CD4-positive, alpha-beta T cell treated with Interleukin-6 at 100 ng/mL for 8 hours (primary cell): ENCODE measurements at places on chromosomes 12 and 14.

DNA sequence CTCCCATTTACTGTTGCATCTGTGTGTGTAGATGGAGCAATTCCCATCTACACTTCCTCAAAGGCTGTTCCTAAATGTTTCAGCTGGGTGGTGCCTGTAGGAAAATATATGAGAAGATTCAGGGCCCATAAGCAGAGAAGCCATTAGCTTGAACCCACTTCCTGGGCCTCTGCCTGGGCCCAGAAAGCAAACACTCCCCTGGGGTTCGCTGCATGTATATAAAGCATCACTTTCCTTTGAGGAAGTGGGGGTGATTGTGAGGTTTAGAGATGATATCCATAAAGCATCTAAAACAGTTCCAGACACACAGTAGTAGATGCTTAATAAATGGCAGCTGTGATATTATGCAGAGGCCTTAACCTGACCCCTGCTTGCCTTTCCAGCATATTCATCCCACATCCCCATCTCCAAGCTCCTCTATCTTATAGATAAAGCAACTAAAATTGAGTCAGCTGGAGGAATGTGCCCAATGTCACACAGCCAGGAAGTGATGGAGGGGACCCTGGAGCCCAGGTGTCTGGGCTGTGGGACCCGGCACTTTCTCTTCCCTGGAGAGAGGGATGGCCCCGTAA is 280.0 kb upstream of the CRY1 start:
- DNase-seq = peak; percentile 24

GRCh38 chr14:100031506-100032281 is 33.5 kb upstream of the EVL start:
- no peak for DNase-seq

DNA sequence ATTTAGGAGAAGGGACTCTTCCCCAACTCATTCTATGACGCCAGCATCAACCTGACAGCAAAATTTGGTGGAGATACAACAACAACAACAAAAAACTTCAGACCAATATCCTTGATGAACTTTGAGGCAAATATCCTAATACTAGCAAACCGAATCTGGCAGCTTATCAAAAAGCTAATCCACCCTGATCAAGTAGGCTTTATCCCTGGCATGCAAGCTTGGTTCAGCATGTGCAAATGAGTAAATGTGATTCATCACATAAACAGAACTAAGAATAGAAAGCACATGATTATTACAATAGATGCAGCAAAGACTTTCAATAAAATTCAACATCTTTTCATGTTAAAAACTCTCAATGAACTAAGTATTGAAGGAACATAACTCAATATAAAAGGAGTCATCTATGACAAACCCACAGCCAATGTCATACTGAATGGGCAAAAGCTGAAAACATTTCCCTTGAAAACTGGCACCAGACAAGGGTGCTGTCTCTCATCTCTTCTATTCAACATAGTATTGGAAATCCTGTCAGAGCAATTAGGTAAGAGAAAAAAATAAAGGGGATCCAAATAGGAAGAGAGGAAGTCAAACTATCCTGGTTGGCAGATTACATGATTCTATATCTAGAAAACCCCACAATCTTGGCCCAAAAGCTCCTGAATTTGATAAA is 233.3 kb downstream of the CCDC59 start:
- DNase-seq = no peak

DNA sequence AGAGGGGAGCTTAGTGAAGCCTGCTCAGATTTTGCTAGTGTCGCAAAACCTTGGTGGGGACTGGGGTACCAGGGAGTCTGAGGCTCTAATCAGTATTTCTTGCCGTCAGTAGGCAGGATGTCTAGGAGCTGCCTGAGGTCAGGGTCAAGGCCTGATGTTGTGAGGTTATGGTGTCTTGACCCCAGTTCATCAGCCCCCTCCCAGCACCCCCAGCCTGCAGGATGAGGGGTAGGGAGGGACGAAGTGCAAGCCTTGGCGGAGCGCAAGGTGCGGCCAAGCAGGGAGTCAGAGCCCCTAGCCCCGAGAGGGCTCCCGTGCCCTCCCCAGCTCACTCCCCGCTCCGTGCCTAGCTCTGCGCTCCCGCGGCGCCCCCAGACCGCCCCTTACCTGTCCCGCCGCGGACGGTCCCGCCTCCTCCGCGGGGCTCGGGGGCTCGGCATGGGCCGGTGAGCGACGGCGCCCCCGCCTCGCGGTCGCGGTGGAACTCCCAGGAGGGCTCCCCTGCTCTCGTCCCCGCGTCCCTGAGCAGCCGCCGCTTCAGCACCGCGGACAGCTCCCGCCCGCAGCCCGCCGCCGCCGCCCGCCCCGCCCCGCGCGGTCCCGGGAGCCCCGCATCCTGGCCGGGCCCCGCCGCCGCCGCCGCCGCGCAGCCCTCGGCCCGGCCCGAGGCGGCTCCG is 347 bp downstream of the SYNDIG1L start:
- DNase-seq = peak; percentile 18

GRCh38 chr12:53489242-53489864 is 9.9 kb downstream of the MAP3K12 start:
- DNase-seq = no peak

DNA sequence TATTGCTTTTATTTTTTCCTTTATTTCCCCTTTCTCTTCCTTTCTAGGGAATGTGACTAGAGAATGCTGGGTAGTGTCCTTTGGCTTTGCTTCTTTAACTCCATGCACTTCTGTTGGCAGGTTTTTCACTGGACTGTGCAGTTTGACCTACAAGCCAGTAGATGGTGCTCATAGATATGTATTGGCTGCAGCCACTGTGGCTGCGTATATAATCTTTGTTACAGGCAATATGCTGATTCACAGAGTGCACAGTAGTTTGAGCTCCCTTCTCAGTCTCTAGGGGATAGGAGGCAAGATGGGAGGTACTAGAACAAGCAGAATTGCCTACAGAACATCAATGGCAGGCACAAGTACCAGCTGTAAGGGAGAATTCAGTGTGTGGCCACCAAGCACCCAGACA is 503.5 kb downstream of the LRFN5 start:
- no peak for DNase-seq

DNA sequence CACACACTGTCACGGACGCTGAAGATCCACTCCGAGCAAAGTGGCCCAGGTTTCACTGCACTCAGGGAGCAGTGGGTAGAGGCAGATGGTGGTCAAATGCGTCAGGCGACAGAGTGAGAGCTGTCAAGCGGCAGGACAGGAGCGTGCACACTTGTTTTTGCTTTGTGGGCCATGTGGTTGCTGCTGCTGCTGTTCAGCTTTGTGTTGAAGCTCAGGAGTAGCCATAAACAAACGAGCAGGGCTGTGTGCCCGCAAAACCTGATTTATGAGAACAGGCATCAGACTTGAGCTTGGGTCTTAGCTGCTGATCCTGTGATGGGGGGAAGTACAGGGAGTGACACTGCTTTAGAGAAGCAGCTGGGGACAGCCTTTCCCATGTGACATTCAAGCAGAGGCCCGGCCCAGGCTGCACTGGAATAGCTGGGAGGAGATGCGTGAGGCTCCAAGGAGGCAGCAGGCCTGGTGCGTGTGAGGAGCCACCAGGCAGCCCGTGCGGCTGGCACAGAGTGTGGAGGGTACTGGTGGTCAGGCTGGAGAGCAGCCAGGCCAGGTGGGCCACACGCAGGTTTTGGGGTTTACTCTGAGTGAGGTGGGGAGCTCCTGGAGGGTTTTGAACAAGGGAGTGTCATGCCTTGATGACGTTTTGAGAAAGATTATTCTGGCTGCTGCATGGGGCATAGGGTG is 31.1 kb upstream of the ASPG start:
- DNase-seq = no peak

GRCh38 chr14:89418976-89419375 is 1.9 kb upstream of the FOXN3 start:
- no peak for DNase-seq

DNA sequence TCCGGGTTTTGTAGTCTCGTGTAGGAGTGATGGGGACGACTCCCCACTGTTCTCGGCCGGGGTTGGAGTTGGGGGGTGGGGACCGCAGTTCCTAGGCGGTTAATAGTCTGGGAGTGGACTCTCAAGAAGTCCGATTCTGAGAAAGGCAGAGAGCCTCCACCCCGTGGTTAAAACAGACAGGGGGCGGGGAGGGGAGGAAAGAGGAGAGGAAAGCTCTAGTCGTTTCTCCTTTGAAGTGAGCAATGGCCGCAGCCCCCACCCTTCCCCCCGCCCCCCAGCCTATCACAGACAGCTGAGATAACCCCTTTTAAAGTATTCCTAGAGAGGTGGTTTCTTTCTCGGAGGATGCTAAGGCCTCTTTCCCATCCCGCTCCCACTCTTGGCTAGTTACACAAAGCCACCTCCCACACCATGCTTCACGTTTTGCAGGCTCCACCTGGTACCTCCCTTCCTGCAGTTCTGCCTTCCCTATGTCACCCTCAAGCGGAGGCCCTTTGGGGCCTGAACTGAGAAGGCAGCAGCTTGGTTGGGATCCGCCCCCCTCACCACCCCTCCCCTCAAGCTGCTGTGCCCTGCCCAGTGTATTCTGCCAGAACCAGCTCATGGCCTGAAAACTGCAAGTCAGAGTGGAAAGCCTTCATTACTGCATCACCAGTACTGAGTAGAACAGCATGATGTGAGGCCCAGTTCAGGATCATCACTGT is 853 bp downstream of the USP5 start:
- DNase-seq = peak; percentile 62

GRCh38 chr12:50765095-50765911 is 1.4 kb downstream of the ATF1 start:
- DNase-seq = peak; percentile 52

DNA sequence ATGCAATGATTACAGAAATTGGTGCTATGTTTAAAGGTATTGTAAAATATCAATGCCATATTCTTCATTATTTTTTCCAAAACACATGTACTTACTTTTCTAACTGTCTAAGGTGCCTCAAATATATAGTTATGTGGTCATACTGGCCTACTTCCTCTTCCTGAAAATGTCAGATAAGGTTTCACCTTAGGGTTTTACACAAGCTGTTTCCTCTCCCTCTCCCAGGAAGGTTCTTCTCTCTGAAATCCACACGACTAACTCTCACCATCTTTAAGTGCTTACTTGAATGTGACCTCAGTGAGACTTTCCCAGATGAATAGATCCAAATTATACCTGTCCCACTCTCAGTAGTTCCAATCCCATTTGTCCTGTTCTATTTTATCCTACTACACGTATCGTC is 11.6 kb upstream of the CLEC4D start:
- DNase-seq = no peak

DNA sequence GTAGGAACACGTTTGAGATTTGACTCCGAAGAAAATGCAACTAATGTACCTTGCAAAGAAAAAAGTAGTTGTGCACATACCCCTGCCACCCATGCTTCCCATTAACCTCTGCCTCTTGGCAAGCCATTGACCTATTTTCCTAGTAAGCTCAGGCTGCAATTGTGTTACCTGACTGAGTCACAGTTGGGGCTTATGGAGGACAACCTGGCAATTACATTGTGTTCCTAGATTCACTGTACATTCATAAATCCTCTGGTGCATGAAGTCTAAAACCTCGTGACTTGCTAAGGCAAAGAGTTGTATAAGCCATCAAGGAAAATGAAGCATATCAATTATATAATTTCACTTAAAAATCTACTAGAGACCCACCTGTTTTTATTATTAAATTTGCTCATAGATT is 62.0 kb upstream of the DUSP6 start:
- no peak for DNase-seq

DNA sequence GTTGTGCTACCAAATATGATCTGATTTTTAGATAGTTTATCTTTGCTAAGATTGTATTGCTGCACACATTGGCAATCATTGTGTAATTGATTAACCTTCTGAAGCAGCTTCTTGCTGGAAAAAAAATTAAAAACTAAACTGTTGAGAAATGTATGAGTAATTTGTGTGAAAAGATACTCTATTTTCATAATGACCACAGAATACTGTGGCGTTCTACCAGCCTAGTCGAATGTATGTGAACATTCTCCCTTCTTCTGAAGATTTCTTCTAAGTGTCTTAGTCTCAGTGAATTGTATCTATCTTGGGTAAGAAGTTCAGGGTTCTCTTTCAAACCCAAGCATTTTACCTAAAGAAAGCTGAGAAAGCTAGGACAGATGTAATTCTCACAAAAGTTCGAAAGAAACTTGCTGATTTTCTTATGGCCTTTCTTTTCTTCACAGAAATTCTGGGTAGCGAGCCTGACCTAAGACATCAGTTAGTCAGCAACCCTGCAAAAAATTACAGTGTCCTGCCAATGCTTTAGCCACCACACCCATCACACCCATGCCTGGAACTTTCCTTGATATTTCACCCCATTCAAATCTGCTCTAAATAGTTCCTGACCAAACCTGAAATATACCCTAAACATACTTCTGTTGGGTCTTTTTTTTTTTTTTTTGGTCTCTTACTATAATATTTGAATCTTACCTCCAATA is 27.1 kb upstream of the C12orf71 start:
- DNase-seq = no peak

DNA sequence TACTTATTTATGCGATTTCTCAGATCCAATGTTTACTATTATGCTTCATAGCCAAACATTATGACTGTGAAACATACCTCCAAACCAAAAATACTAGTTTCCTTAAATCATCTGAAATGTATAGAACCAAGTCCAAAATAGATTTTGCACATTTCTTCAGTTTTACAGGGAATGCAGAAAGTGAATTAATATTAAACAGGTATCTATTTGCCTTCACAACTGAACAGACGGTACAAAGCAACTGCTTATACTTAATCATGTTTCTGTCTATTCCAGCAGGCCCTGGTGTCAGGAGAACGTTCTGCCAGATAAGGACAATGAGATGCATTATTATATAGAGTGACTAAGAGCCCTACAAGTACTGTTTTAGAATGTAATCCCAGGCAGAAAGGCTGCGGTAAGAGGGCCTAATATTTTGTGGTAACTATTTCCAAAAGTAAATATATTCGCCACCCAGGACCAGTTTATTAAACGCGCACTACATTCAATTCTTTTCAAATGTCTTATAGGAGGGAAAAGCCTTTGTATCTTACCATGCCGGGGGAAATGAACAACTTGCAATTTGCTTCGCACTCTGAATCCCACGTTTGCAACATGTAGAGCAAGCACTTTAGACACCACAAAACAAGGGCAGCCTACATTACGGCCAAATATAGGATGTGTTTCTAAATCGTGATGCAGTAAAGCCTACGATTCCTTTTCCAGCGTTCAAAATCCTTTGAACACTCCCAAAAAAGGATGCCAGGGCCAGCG is 1.5 kb downstream of the CORO1C start:
- no peak for DNase-seq

DNA sequence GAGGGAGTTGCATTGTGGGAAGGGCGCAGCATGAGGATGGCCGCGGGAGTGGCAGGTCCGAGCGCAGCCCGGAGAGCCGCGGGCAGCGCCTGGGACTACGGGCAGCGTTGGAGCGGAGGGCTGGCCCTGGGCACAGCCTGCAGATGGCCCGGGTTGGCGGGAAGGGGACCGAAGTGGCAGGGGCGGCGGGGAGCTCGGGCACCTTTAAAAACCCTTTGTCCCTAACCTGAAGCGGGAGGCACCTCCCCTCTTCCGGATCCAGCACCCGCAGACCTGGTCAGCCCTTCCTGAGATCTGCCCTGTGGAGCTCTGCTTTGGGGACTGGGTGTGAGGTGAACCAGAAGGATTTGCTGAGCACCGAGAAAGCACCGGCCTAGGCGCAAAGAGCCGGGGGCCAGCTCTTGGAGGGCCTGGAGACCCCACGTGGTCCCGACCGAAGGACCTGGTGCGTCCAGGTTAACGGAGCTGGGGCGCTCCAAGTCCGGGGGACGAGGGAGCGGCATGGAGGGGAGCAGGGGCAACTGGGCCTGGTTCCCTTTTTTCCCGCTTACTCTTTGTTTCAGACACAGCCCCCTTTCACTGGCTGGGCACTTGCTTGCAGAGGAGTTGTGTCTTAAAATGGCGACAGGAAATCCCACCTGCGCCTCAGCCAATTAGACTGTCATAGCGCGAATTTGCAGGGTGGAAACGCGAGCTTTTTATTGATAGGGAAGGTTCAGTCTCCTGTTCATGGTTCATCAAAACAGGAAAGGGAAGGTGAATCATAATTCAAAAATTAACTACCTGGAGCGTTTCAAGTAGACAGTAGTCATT is 792 bp upstream of the SLC38A1 start:
- DNase-seq = peak; percentile 82
